ENCODE measurements at places on chromosomes 5 and 9. TPM values are rescaled to one million over a fixed set of nuclear protein-coding genes. Genes with fewer than 3 reads are reported as not detected.

GRM6 gene
- total RNA-seq: not detected

FAM81B gene
- not detected for total RNA-seq

TAF11L2 gene
- total RNA-seq: not detected

TGFBI gene
- 86.9 TPM for total RNA-seq

AK8 gene
- 0.14 TPM for total RNA-seq

FGF18 gene
- total RNA-seq: not detected

STPG3 gene
- not detected for total RNA-seq

GKAP1 gene
- 0.41 TPM for total RNA-seq

ELAVL2 gene
- 12.1 TPM for total RNA-seq

LRRC19 gene
- not detected for total RNA-seq

CCNG1 gene
- 76.7 TPM for total RNA-seq

SLC6A3 gene
- not detected for total RNA-seq

TSSK1B gene
- total RNA-seq: 0.14 TPM

MARCOL gene
- not detected for total RNA-seq

SLC6A18 gene
- not detected for total RNA-seq

GFI1B gene
- total RNA-seq: not detected

SCGB3A2 gene
- not detected for total RNA-seq

Measured in foreskin keratinocyte (primary cell).